ENCODE measurements at places on chromosomes 2 and 18.

DNA sequence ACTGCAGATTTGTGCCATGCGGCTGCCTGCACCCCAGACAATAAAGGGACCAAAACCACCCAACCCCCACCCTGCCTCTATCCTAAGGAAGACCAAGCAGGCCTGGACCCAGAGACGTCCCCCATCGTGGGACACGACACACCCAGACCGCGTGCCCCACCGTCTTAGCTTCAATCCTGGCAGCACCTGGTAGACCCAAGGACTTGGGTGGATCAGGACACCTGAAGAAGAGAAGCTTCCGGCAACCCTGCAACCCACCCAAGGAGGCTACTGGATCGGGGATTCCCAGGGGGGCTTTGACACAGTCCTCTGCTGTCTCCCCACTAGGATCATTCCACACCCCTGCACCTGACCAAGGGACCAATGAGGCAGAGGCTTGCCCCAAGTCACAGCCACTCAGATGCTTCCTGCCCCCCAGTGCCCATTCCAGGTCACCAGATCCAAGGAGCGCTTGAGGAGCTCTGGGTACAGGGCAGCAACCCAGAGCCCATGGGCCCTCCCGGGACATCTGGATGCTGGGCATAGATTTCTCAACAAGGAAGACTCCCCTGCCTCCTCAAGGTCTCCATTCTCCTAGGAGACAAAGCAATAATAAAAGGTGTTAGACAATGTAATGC is 3.6 kb downstream of the ALPI start:
- DNase-seq, result no peak

- DNase-seq, result no peak
These were observed 593 bp upstream of the ACTR2 start for GRCh38 chr2:65227020-65227455.

GRCh38 chr18:52682260-52682659 is 342.3 kb downstream of the DCC start:
- DNase-seq, result no peak

GRCh38 chr2:186467421-186467820 is 18.6 kb upstream of the ZC3H15 start:
- no peak for DNase-seq

DNA sequence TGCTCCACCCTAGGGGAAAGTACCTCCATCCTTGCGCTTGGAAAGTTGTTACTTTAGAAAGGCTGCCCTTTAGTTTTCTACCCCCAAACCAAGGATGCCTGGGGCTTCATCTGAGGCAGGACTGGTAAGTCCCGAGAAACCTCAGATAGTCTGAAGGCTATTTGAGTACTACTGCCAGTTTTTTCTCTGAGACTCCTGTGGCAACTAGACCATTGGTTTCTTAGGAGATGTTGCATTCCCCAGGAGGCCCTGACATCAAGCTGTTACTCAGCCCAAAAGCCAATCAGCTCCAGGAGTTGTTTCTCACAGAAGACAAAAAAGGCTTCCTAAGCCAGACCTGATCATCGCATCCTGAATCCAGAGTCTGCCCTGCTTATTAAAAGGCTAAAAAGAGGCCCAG is 67.2 kb downstream of the COLEC12 start:
- no peak for DNase-seq

DNA sequence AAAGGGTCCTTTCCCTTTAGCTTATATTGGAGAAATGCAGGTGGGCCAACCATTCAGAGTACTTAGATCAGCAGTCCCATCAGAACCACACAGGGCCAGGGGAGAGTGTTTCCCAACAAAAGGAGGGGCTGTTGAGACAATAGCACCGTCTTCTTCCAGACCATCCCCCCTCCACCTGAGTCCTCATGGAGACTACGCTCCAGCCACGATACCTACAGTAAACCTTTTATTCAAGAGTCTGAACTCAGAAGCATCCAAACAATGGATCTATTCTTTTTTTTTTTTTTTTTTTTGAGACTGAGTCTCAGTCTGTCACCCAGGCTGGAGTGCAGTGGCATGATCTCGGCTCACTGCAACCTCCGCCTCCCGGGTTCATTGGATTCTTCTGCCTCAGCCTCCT is 25.7 kb upstream of the ZNF532 start:
- DNase-seq, result no peak

- no peak for DNase-seq
These were observed 1917.7 kb upstream of the PIK3C3 start for GRCh38 chr18:40037356-40037755.

DNA sequence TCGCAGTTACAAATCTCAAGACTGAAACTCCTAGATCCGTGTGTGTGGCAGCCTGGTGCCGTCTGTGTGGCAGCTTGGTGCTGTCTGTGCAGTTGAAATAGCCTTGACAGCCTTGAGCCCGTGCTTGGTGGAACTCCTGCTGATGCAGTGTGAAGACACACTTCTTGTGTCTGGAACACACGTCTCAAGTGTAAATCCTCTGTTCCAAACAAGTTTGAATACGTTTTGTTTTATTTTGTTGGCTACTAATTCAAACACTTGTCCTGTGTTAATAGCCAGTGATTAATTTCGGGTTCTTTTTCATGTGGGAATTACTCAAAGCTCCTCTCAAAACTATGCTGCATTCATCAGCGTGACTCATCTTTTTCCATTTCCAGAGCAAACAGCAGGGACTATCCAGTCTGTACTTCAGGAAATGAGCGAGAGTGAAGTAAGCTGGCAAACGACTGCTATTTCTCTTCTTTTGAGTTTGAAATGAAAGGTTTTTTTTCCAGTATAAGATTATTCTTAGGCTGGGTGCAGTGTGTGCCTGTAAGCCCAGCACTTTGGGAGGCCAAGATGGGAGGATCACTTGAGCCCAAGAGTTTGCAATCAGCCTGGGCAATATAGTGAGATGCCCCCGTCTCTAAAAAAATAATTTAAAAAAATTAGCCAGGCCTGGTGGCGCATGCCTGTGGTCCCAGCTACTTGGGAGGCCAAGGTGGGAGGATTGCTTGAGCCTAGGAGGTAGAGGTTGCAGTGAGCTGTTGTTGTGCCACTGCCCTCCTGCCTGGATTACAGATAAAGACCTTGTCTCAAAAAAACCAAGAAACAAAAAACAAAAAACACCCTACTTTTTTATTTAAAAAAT is 152.9 kb downstream of the SPP2 start:
- DNase-seq, result no peak

DNA sequence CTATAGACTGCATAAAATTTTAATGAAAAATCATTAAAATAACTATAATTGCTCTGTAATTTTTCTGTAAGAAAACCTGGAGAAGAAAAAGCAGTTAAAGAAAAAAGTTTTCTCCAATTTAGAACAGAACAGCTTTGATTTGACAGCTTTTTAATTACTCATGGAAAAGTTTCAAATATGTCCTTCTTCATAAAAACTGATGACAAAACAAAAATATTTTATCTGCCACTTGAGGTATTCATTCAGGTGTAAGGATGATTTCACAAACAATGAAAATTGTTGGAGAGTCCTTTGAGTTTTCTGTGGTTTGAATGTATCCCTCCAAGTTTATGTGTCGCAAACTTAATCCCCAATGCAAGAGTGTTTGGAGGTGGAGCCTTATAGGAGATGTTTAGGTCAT is 302.3 kb upstream of the VWC2L start:
- DNase-seq, result no peak

Data from NCI-H187 treated with DMSO at 0.1 percent for 48 hours (cell line).